ENCODE measurements at places on chromosomes 11 and 22.

DNA sequence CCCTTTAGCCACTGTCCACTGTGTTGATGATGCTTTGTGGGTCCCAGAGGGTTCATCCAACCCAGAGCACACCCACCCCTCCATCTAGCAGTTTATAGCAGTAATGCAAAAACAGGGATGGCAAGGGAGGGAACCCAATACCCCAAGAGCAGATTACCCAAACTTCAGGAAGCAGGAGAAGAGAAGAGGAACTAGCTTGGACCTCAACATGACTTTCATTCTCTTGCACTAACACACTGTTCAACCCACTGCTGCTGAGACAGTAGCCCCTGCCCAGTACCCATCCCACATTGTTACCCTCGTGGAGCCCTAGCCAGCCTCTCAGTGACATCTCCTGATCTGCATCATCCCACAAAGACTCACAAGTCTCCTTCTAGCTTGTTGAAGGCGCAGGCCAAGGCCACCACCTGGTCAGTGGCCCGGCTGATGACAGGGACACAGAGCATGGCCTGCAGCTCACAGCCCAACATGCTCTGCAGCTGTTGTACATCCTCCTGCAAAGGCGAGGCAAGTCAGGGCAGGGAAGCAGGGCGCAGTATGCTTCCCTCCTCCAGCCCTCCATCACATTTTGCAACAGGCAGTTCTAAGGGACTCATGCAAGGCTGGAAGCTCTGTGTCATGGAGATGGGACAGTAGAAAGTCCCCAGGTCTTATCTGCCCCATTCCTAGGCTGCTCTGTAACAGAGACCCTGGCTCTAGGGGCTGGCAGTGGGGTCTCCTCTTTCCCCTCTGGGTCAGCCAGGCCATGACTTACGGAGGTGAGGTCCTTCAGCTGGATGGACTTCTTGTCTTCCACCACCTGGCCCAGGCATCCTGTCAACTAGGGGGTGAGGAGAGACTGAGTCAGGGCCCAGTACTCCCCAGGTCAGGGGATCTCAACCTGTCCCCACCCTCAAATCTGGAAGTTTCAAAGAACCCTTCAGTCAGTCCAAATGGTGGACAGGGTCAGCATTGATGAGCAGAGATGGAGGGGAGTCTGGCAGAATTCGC, 85.5 kb downstream of the PDE2A start:
- DNase-seq = no peak

DNA sequence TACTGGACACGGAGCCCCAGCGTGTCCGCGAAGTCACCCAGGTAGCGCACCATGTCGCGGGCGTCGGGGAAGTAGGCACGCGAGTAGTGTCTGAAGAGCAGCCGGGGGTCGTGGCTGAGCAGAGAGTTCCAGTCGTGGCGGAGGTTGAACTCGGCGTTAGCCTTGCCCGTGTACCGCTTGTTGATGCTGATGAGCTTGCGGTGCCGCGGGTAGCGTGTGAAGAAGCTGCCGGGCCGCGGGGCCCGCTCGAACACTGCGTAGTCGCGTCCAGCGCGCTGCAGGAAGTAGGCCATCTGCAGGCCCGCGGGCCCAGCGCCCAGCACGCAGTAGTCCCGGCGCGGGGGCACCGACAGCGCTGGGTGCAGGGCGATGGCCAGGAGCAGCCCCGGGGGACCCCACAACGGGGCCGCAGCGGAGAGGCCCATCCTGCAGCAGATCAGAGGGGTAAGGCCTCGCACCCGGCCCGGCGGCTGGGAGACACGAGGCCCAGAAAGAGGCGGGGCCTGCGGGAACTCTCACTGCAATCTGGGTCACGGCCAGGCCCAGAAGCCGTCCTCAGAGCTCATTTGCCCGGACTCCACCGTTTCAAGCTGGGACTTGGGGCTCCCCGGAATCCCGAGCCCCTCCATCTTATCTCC, 723 bp downstream of the FOXRED2 start:
- no peak for DNase-seq

- DNase-seq = no peak
Observed at GRCh38 chr11:65777821-65778361, 2.9 kb downstream of the AP5B1 start.

- no peak for DNase-seq
Observed at GRCh38 chr22:45336971-45337431, 27.3 kb downstream of the FAM118A start.

- peak; percentile 91 for DNase-seq
Observed at GRCh38 chr11:19670030-19670791, 42.4 kb upstream of the NAV2 start.

GRCh38 chr22:21657360-21658032, 8.3 kb upstream of the PPIL2 start:
- DNase-seq = no peak
